ENCODE measurements at places on chromosomes 5 and 9.

DNA sequence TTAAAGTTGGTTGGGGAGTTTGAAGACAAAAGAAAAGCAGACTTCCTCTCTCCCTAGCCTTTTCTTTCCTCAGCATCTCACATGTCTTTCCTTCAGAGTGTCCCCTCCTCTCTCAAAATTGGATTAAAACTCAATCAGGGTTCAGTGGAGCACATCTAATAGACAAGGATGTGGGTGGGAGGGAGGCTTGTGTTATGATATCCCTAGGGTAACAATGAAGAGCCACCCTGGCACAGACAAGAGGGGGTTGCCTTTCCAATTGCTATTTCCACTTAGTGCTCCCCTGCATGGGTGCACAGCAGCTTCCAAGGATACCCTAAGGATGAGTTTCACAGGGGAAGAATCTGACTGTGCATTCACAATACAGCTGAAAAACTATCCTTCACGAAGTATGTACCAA, 585.2 kb upstream of the C9orf72 start:
- DNase-seq, result no peak

DNA sequence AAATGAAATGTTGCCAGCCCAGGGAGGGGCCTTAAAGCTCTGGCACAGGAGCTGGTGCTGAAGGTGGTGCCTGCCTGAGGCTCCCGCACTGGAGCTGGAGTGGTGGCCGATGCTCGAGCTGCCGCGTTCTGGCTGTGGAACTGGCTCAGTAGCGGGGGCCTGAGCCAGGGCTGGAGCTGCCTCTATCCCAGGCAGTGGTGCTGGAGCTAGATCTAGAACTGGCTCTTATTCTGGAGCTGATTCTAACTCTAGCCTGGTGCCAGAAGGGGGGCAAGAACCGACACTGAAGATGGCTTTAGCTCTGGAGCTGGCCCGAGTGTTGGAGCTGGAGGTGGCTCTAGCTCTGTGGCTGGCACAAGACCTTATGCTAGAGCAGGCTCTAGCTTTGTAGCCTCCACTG, 19.2 kb downstream of the OBP2B start:
- no peak for DNase-seq

GRCh38 chr9:38112456-38112855, 43.4 kb upstream of the SHB start:
- no peak for DNase-seq

DNA sequence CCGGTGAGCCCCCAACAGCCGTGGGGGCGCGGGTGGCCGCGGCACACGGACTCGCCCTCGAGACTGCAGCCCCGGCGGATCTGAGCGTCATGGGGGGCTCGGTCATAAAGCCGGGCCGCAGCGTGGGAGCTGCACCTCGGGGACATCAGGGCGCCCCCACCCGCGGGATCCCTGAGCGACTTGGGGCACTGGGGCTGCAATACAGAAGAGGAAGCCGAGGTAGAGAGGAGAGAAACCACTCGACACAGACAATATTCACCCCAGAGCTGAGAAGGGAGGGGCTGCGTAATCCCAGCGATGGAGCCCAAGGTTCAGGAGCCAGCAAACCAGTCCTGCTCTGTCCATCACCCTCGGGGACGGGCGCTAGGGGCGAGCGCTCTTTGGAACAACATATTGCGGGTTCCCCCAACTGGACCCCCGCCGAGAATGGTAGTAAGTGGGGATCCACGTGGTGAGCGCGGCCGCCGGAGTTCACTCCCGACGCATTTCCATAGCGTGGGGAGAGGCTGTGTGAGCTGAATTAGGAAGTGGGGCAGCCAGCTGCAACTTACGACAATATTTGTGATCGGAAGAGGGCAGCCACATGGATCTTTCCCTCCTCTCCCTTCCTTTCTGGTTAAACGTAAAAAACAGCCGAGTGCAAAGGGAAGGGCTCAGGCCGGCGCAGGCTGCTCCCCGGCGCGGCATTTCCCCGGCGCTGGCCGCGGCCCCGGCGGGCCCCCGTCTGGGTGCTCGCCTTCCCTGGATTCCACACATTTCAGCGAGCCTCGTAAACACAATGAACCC, 9.9 kb downstream of the PTCH1 start:
- DNase-seq, result no peak

DNA sequence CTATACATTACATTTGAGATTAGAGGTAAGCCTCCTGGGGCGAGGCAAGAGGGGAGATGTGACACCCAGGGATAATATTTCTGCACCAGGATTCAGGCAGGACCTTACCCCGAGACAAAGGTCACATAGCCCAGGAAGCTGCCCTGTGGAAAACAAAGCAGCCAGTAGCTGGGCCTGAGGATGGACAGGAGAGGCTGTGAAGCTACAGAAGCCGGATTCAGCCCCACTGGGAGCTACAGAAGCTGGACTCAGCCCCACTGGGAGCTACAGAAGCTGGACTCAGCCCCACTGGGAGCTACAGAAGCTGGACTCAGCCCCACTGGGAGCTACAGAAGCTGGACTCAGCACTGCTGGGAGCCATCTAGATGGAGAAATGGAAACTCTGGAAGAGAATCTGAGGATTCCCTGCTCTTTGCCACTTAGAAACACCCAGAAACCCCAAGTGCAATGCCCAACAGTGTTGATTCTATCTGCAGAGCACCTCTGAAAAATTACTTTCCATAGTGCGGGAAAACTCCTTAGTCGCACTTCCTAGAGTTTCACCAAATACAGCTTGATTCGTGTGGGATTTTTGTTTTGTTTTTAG, 46.5 kb upstream of the ZFR start:
- no peak for DNase-seq

Measured in vagina (tissue), 2 donors.